AG10803 (cell line): ENCODE measurements at places on chromosomes 16 and 17.
A peak's percentile ranks its signal among the peaks of the same experiment; 100 is the strongest.

DNA sequence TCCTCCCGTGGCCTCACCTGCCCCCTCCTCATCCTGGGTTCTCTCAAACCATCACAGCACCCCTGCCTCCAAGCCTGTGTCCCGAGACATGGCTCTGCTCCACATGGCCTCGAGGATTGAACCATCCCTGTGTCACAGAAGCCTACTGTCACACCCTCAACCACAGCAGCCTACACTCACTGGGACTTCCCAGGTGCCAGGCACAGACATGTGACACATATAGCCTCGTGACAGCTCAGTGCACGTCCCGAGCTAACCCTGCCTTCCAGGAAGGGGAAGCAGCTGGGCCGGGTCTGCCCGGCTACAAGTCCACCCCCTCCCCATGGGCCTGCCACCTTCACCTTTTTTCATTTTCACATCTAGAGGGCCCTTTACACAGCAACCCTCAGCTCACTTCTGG lies 238.3 kb downstream of the CPPED1 start:
- DNase-seq: no peak

- DNase-seq: no peak
These were observed 39.0 kb downstream of the LYRM1 start for GRCh38 chr16:20939611-20940010.

DNA sequence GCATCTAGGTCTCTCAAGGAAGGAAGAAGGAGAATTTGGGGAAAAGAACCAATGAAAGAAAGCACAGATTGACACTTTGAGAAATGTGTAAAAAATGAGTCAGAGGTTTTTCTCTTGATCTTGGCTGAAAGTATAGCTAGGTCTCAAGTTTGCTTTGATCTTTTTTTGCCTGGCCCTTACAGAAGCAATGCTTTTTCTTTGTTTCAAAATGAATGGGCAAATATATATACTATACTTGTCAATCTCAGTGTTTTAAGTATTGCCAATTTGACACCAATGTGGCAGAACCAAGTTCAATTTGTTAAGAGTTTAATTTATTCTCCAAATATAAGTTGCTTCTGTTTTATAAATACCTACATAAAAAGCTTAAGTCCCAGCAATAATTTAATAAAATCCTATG lies 119.6 kb downstream of the PPM1E start:
- DNase-seq: no peak

GRCh38 chr17:48952904-48953303 lies 8.3 kb upstream of the SNF8 start:
- DNase-seq: no peak

GRCh38 chr16:4303973-4304372 lies 11.9 kb upstream of the GLIS2 start:
- no peak for DNase-seq

- no peak for DNase-seq
These were observed 3.1 kb downstream of the PLCG2 start for GRCh38 chr16:81782236-81782635.

DNA sequence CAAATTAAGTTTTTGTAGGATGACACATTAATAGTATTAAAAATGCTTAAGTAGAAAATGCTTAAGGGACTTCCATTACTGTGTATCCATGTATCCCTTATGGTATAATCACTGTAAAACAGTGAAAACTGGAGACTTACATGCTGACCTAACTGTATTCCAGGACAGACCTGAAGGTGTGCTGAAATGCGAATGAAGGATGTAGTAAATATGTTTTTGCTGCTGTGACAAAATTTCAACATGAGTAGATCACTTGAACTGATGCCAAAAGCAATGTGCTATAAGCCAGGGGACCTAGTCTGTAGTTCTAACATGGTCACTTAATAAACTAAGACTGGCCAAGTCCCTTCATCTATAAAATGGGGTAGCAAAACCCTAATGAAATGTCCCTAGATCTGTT lies 142.0 kb upstream of the CORO6 start:
- no peak for DNase-seq

DNA sequence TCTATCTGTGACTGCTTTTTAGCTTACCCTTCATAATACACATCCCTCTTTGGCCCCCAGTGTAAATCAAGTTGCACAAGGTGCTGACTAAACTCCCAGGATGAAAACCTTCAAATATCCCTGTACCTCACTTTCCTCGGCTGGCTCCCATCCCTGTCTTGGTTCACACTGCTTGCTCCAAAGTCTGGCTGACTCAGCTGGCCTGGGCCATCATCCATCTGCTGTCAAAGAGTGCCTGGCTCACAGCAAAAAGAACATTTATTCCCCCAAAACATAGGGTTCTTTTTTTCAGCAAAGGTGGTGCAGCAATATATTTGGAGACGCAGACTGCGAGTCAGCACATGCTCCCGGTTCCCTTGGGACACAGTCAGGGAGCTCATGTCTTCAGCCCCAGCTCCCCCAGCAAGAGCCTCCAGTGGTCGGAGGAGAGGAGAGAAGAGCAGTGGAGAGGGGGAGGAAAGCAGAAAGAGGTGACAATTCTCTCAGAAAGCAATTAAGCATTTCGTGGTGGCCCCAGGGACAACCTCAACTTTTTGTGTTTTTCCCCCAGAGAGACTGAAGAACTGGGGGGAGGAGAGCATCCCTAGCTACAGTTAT lies 26.1 kb downstream of the GPR142 start:
- DNase-seq: no peak

DNA sequence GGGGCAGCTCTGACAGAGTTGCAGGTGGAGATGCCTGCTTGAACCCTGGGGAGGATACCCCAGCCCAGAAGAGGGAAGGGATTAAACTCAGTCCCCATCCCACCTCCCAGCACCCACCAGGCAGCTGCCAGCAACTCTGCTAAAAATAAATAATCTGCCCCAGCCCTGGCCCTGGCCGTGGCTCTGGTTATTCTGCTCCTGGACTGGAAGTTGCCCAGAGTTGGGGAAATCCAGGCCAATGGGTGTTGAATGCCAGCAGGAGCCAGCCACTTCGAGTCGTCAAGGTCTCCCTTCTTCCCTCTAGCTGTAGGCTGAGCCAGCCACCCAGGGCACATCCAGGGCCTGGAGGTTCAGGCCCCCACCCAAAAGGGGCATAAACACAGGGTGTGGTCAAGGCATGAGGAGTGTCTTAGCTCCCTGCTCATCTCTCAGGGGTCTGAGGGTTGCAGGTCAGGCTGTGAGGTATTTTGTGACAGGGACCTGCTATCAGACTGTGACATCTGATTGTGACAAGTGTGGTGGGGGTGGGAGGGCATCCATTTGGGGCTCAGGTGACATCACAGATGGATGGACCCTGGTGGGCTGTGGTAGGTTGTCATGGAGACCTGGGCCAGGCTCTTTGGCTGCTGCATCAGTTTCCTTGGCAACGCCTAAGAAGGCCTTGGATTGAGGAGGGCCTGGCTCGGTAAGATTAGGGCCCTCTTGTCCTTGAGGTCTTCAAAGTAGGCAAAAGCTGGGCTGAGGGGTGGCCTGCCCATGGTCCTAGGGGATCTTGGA lies 1.0 kb upstream of the RRAD start:
- DNase-seq: no peak

GRCh38 chr17:17387498-17388362 lies 84.6 kb downstream of the NT5M start:
- no peak for DNase-seq

GRCh38 chr16:84115919-84116719 lies 623 bp downstream of the MBTPS1 start:
- peak; percentile 31 for DNase-seq

- DNase-seq: no peak
These were observed 608.3 kb upstream of the SALL1 start for GRCh38 chr16:51759329-51759728.

DNA sequence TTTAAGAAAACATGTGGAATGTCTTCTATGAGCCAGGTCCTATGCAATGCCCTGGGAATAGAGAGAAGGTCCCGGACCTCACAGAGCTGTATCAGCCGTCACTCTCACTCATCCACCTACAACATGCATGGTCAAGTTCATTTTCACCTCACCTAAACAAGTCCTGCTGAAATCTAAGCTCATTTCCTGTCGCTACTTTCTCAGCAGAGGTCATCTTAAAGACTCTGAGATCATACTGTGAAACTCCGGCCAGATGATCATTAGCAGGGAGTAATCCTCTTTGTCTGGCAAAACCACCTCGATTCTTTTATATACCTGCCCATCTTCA lies 66.2 kb upstream of the LYRM9 start:
- DNase-seq: no peak

DNA sequence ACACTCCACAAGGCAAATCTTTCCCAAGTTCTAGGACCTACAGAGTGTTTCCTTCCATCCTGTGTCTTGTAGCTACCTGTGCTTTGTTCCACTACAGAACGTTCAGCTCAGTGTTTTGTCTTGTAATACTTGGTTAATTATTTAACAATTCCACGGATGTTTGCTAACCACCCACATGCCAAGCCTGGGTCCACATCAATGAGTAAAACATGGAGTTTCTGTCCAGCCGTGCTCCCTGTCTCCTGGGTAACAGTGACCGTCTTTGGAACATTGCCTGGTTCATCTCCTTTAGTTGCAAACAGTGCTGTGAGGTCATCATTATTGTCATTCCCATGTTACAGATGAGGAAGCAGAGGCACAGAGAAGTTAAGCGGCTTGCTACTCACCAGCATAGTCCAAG lies 41.3 kb downstream of the IRF8 start:
- no peak for DNase-seq

GRCh38 chr17:55673743-55674506 lies 48.7 kb downstream of the TMEM100 start:
- peak; percentile 26 for DNase-seq

DNA sequence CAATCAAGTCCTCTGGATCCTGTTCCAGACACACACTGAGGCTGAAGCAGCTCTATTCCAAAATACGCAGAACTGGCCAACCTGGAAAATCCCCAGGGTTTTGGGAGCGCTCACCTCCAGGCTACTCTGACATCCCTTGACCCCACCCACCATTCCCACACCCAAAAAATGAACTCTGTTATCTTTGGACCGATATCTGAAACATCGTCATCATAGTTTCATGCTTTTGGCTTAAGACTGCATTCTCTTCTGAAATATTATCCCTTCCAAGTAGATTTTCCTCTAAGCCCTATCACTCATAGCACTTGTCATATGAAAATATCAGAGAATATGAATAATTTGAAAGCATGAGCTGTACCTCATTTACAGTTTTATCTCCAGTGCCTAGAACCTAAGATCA lies 34.7 kb downstream of the VAT1L start:
- no peak for DNase-seq

DNA sequence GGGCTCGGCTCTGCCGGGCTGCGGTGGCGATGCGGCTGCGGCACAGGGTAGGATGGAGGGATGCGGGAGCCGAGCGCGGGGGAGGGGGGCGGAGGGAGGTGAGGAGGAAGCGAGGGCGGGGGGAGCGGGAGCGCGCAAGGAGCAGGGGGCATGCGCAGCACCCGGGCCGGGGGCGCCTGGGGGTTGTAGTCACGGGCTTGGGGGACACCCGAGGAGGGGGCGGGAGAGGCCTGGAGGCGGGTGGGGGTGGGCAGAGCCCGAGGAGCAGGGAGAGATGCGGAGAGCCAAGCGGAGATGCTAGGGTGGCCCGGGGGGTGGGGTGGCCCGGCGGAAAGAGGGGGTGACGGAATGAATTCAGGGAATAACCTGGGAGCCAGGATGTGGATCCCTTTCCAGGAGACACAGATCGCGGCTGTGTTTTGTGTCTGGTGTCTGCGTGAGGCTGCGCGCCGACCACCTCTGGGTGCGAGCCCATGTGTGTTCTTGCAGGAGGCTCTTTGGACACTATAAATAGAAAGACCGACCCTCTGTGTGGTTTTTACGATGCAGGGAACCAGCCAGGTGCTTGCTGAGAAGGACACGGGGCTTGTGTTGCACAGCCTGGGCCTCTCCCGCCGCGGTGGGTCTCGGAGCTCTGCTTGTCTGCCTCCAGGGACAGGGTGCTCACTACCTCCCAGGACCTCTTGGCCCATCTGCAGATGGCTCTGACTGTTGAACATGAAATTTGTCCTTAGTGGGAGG lies at the start of gene STX1B:
Gene STX1B, minus strand, starts transcription at position 54 of the 741 bp plus-strand sequence. CDS start 242 bp downstream, outside the sequence.
- DNase-seq: peak; percentile 18

- DNase-seq: peak; percentile 38
These were observed 4.0 kb downstream of the BECN1 start for GRCh38 chr17:42819939-42820535.

DNA sequence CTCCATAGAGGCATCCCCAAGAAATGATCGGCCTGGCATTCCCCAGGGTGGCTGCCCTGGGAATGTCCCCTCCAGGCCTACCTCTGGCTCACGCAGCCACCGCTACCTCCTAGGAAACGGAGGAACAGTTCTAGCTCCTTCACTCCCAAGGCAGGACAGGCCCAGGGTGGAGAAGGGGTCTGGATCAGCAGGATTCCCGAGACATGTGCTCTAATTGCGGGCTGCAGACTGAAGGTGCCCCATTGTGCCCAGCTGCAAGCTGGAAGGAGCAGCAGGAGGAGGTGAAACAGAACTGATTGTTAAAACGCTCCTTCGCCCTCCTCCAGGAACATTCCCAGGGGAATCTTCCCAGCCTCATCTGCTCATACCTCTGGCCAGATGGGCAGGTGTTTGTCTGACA lies 40.8 kb downstream of the SCNN1G start:
- DNase-seq: no peak

DNA sequence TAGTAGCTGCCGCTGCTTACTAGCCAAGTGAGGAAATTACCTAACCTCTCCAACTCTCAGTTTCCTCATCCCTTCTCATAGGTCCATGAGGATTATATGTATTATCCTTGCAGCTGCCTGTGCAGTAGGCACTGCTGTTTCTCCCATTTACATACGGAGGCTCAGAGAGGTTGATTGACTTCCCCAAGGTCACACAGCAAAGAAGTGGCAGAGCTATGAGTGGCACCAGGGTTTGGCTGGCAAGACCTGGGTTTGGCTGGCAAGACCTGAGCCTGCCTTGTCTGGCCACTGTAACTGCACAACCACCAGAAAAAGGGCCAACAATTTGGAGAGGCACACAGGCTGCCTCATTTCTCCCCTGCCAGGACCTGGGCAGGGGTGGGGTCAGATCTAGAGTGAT lies 2.5 kb upstream of the NDRG4 start:
- DNase-seq: no peak

GRCh38 chr16:22787466-22788192 lies 26.3 kb upstream of the HS3ST2 start:
- peak; percentile 95 for DNase-seq

DNA sequence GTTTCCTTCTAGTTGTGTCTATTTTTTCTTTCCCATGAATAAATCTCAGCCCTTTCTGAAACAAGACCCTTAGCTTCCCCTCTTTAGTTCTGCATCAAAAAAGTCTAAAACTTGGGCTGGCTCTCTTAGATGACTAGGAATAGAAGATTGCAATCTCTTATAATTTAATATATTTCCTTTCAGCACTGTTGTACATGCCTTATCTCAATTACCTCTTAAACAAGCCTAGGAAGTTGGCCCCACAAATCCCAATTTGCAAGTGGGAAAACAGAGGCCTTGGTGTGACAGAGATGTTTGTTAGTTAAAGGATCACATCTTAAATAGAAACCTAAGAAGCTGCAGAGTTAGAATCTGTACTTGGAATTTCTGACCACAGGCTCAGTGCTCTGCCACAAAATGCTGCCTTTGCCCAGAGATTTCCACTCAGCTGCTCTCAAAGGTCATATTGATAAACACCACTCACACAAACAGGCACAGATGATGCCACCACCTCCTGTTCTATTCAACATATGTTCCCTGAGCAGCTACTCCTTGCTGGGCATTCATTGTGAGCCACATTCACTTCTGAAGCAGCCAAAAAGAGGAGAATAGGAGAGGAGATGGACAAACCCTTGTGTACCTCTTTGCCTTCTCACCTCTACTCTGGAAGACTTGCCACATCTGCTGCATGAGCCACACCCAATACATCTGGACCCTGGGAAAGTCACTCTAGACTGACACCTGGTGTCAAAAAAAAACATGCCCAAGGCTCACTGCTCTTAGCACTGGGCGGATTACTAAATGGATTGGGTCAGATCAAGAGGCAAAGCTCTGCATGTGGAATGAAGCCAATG lies 5.5 kb downstream of the CCDC182 start:
- no peak for DNase-seq
